ENCODE measurements at places on chromosomes 3 and 15.

DNA sequence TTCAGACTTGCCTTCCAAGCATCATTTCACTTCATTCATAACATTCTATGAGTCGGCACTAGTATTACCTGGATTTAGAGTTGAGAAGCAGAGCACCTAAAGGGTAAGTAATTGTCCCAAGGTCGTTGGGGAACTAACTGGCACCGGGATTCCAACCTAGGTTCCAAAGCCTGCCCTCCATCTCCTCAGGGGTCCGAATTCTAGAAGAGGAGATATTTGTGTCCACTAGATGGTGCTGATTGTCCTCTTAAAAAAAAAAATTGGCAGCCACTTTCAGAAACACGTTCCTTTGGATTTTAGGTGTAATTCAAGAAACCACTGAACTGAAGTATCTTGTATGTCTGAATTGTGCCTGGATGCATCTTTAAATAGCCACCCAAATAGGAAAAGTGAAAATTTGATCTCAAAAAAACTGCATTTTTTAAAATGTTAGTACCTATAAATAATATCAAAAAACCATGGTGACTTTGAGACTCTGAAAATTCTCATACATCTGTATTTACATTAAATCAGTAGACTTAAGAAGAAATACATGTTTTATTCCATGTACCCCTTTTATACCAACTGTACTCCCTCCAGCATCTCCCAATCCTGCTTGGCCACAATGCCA lies 3.9 kb upstream of the FSIP1 start:
- peak; percentile 65 for DNase-seq

- peak; percentile 62 for DNase-seq
Measured at GRCh38 chr15:101127506-101128076, 124.3 kb downstream of the CHSY1 start.

- peak; percentile 79 for DNase-seq
Measured at GRCh38 chr3:194985031-194985578, 285.9 kb downstream of the XXYLT1 start.

DNA sequence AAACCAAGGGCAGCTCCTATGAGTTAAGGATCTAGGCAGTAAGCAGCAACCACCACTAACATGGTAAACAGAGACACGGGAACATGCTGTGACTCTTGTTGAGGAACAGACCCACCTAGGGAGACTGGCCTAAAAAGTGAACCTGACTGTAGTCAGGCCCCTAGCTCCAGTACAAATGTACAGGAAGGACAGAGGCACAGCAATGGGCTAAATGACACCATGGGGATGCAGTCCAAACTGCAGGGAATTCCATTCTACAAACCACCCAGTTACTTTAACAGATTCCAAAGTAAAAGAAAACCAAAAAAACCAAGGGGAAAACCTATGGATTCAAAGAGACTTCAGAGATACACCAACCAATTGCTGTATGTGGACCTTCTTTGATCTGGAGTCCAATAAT lies 28.2 kb upstream of the CGNL1 start:
- DNase-seq: no peak

GRCh38 chr3:3495611-3496010 lies 303.6 kb upstream of the LRRN1 start:
- no peak for DNase-seq

DNA sequence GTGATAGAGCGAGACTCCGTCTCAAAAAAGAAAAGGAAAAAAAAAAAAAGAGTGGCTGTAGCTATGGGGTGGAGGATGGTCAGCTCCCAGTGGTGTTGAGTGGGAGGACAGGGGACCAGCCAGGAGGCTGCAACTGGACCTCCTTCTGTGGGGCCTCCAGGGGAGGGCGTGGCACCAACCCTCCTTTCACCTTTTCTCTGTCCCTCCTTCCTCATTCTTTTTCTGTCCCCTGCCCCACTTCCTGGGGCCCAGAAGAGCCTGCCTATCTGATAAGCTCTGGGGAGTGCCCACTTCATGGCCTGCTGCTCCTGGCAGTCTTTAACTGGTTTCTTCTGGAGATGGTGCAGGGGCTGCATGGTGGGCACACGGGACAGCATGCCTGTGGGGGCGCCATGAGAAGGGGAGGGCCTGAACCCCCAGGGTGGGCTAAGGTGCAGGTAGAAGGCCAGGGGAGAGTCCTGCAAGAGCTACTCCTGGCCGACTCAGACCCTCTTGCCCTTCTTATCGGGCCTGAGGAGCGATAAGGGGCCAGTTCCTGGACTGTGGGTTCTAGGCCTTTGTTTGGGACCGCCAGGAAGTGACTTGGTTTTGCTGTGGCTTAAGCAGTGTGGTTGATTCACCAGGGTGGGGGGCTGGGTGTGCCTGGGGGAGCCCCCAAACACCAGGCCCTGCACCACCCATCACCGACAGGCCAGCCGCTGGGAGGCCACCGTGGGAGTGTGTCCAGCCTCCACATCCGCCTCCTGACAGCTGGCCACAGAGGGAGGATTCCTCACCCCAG lies 49.4 kb upstream of the FLNB start:
- DNase-seq: no peak

DNA sequence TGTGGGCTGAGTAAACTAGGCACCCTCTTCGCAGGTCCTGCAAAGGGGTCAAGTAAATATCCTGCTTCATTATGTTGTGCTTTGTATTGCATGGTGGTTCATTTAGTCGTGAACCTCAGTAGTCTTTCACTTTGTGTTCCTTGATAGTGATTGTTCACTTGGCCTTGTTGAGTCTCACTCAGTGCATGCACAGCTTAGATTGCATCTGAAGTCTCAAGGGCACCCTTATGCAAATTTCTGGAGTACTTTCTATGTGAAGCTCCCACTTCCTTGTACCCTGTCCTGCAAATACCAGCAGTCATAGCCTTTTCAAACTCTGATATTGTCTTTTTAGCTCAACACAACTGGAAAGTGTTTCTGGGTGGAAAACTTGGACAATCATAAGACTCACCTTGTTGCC lies 519.2 kb downstream of the NAALADL2 start:
- DNase-seq: no peak

- no peak for DNase-seq
Measured at GRCh38 chr3:47803480-47804025, 615 bp downstream of the DHX30 start.

- DNase-seq: no peak
Measured at GRCh38 chr3:154584974-154585373, 155.0 kb upstream of the GPR149 start.

DNA sequence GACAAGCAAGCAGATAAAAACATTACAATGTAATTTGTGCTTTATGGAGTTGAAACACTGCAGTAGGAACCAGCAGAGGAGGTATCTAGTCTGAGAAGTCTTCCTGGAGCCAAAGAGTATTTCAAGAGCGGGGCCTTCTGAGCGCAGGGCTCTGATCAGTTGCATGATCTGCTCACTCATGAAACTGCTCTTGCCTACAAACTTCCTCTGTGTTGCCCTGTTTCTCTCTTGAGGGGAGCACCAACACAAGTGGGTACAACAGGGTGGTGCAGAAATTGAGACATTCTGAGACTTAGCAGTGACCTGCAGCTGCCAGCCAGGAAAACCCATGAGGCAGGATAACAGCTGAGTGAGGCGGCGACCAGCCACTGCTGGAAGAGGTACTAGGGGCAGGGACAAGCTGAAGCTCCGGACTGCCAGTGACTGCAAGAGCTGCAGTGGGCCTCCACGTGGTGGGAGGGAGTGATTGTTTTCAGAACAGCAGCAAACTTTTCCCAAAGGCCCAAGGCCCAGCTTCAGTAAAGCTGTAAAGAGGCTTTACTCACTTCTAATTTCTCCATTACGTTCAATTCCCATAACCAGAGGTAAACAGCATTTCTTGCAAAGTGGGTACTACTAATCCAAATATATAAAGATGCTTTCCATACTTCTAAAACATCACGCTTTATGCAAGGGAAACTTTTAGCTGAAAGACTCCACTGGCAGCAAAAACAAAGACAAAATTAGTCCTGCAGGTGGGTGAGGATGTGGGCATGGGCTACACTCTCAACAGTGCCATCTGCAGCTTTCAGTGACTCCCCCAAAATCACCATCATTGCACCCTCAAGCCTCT lies 69.0 kb upstream of the LPP start:
- DNase-seq: no peak

GRCh38 chr15:68314563-68314962 lies 37.0 kb downstream of the FEM1B start:
- DNase-seq: no peak

DNA sequence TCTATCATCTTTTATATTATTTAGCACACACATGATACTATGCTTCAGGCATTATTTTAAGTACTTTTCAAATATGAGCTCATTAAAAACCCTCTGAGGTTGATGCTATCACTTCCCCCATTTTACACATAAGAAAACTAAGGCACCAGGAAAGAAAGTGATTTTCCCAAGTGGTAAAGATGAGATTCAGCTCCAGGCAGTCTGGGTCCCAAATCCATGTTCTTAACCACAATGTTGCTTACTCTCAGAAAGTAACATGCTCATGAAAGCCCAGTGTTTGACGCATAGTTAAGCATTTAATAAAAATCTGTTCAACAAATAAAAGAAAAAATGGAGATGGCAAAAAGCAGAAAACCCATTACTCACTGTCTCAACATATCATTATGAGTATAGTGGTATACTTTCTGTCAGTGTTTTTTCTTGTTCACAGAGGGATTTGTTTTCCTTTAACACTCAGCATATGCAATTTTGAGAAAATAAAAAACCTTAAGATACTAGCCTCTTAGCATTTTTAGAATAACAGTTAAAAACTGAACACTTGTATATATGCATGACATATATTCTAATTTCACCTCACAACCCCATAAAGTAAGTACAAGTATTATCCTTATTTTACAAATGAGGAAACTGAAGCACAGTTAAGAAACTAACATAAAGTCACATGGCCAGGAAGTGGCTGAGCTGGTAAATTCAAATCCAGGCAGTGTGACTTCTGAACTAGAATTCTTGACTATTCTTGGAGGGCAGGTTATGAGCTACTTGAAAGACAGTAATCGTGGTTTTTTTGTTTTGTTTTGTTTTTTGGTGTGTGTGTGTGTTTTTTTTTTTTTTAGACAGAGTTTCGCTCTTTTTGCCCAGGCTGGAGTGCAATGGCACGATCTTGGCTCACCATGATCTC lies 10.4 kb downstream of the PEAK1 start:
- no peak for DNase-seq

DNA sequence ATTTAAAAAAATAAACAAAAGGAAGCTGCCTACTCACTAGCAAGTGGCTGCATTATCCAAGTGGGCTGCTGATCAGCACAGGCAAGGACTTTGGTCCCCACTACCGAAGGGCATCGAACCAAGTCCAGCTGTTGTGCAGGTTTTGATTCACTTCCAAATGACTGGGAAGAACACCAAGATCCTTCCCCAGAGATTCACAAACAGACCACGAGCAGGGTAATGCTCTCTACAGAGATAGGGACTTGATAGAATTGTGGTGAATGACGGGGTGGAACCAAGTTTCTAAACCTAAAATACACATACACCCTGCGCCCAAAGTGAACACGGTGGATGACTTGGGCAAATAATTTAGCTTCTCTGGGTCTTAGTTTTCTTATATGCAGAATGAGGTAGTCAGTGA lies 203.7 kb upstream of the ICE2 start:
- no peak for DNase-seq

DNA sequence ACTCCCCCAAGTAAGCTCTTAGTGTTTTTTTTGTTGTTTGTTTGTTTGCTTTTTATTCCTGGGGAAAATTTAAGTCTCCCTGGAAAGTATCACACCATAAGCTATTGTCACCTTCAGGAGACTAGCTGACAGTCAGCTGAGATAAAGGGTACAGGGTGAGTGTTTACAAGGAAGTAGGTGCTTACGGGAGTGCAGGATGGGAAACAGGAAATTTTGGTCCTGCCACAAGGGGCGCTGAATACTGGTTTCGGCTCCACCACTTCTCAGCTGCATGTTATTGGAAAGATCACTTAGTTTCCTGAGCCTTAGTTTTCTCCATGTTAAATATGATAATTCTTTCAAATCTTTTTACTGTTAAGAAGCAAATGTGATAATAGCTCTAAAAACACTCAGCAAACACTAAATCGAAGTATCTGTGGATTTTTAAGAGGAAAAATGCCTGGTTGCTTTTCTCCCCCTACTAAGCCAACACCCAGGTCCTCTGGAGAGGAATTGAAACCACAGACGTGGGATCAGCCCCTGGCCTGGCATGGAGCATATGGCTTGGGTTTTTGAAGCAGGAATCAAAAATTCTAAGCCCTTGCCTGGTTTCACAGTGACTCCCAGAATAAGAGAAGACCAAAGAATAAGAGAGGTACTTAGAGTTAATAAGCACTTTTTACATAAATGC lies 90.7 kb downstream of the SCN11A start:
- peak; percentile 66 for DNase-seq

DNA sequence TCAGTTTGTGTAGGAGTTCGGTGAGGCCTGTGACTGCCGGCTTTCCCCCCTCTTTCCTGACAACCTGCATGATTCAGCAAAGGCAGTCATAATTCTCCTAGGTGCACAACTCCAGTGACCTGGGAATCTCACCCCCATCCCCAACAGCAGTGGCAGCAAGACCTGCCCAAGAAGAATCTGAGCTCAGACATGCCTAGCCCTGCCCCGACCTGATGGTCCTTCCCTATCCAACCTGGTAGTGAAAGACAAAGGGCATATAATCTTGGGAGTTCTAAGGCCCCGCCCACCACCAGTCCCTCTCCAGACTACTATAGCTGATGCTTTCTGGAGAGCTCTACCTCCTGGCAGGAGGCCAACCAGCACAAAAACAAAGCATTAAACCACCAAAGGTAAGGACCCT lies 44.2 kb upstream of the ZBED2 start:
- peak; percentile 60 for DNase-seq

DNA sequence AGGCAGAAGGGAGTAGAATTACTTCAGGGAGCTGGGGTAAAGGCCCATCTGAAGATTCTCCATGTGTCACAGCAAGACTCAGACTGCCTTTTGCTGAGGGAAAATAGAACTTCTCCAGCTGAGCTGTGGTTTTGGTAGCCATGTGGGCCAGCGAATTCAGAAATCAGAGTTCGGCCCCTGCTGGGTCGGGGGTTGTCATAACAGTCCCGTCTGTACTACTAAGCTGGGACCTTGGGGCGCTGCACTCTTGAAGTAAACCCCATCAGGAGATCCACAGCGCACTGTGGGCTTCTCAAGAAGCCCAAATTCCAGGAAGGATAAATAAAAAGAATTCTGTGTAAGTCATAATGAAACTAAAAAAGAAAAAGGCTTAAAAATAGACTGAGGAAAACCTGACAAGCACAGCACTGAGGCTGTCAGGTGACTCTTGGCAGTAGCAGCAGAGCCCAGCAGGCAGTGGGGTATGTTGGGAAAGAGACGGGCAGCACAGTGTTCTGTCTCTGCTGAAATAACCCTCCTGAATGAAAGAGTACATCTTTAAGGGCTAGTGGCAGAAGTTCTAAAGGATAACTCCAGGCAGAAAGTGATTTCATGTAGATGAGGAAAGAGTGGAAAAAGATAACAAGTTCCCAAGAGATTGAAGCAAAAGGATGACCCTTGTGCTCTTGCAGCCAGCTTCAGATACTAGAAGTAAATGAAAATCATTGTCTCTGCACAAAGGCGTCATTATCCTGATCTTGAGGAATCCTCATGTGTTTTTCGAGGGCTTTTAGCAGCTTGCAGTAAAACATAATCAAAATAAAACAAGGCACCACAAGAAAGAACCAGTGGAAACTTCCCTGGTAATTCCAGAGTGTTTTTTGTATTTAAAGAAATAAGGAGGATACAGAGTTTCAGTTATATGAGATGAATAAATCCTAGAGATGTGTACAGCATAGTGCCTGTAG lies 74.5 kb downstream of the RAB7A start:
- no peak for DNase-seq

Measured in epithelial cell of esophagus (primary cell).